Gastroesophageal sphincter (tissue), 4 donors: ENCODE measurements at places on chromosomes 6 and 20. TPM values are rescaled to one million over a fixed set of nuclear protein-coding genes. Genes with fewer than 3 reads are reported as not detected.

Gene WFDC12
- total RNA-seq: not detected

Gene LAMA5
- 127 TPM for total RNA-seq

Gene BHLHE23
- not detected for total RNA-seq

Gene TMEM151B
- 0.27 TPM for total RNA-seq

Gene TTBK1
- total RNA-seq: not detected

Gene PI16
- 41.7 TPM for total RNA-seq

Gene COL9A1
- not detected for total RNA-seq

Gene MEI4
- not detected for total RNA-seq

- no peak for ATAC-seq
Observed at GRCh38 chr20:13028001-13028400, 19.2 kb downstream of the SPTLC3 start.

GRCh38 chr20:20664795-20665589 is 47.5 kb downstream of the RALGAPA2 start:
- no peak for ATAC-seq

DNA sequence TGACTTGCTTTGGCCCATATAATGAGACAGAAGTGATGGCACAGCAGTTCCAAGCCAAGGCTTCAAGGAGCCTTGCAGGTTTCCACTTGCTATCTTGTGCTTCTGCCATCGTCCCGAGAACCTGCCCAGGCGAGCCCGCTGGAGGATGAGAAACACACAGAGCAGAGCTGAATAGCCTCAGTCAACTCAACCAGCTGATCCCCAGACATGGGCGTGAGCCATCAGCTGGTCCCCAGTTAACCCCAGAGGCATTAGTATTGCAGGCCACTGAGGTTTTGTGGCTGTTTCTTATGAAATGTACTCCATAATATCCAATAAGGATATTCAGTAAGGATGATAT is 81.7 kb upstream of the SHLD1 start:
- ATAC-seq: no peak

GRCh38 chr6:34559651-34560365 is 3.7 kb upstream of the SPDEF start:
- ATAC-seq: no peak

GRCh38 chr6:125173341-125174095 is 19.9 kb downstream of the TPD52L1 start:
- ATAC-seq: no peak

DNA sequence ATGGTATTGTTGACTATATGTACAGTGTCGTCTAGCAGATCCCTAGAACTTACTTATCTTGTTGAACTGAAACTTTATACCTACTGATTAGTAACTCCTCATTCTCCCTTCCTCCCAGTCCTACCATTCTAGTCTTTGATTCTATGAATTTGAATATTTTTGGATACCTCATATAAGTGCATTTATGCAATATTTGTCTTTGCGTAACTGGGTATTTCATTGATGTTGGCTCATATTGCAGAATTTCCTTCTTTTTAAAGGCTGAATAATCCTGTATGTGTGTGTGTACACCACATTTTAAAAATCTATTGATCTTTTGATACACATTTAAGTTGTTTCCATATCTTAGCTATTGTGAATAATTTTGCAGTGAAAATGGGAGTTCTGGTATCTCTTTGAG is 119.9 kb downstream of the SOX4 start:
- ATAC-seq: no peak

DNA sequence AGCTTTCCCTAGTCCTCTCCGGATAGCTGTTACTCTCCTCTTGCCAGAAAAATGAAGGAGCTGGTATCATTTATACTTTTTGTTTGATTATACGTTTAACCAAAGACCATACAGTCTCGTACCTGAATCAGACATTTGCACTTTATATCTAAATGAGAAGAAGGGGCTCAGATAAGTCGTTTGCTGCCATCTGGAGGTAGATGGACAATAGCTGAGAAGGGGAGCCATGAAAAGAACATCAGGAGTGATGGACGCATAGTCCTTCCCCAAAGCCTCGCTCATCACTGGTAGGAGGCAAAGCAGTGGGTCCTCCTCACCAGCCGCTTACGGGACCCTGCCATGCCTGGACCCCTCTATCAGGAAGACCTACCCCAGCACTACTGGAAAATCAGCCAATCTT is 45.4 kb downstream of the RPF2 start:
- no peak for ATAC-seq

- no peak for ATAC-seq
Observed at GRCh38 chr20:62387933-62388635, 1.2 kb downstream of the RPS21 start.

GRCh38 chr6:138422861-138423260 is 18.8 kb downstream of the HEBP2 start:
- no peak for ATAC-seq

GRCh38 chr6:154773610-154774089 is 40.4 kb downstream of the SCAF8 start:
- no peak for ATAC-seq

GRCh38 chr6:109311471-109311870 is 70.8 kb downstream of the CD164 start:
- no peak for ATAC-seq

DNA sequence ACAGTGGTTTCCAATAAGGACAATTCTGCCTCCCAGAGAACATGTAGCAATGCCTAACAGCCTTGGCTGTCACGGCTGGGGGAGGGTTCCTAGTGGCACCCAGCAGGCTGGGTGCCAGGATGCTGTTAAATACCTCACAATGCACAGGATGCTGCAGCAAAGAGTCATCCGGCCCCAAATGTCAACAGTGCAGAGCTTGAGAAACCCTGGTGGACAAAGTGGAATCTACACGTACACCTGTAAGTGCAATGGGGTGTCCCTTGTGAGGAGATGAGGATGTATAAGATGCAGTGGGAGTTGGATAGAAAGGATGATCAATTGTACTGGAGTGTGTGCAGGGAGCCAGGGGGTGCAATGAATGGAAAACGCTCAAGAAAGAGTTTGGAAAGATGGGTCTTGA is 142.4 kb downstream of the FNDC1 start:
- peak; percentile 48 for ATAC-seq

DNA sequence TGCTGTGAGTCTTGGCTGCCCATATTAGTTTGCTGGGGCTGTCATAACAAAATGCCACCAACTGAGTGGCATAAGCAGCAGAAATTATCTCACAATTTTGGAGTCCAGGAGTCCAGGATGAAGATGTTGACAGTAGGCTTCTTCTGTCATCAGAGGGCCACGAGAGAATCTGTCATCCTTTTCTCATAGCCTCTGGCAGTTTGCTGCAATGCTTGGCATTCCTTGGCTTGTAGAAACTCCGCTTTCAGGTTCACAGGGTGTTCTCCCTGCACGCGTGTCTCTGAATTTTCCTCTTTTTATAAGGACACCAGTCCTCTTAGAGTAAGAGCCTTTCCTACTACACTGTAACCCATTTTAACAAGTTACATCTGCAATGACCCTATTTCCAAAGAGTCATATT is 838.4 kb downstream of the TFAP2A start:
- no peak for ATAC-seq

DNA sequence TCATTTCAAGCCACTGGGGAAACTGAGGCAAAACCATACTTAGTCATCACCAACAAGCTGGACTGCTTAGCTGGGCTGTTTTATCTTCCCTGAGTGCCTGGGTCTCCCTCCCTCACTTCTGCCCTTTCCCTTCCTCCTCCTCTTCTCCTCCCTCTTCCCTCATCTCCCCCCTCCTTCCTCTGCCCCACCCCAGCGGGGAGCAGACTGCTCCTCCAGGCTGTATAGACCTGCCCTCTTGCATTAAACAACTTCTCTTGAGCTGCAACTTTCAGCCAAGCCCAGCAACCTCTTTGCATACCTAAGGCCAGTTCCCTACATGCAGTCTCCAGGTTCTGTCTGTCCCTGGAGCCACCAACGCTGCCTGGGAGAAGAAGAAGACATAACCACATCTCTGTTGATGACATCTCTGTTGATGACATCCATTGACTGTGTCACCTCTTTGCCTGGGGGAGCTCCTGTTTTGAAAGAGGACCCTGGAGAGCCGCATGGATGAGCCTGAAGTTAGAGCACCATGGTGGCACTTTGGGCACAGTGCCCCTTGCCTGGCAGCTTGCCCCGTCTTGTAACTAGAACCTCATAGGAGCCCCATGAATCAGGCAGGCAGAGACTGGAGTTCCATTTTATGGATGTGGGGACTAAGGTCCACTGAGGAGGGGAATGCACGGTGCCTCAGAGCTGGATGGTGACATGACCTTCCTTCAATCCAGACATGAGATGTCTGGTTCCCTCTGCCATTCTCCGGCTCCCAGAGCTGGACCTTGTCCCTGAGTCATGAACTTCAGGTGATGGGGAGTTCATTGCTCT is 7.8 kb upstream of the BPIFB6 start:
- no peak for ATAC-seq

- ATAC-seq: no peak
Observed at GRCh38 chr6:99066044-99066443, 118.3 kb upstream of the FBXL4 start.

GRCh38 chr6:165774903-165775601 is 112.0 kb upstream of the PDE10A start:
- peak; percentile 61 for ATAC-seq

- ATAC-seq: no peak
Observed at GRCh38 chr20:54351371-54352136, 123.8 kb upstream of the DOK5 start.

GRCh38 chr6:130046671-130047070 is 28.3 kb downstream of the L3MBTL3 start:
- ATAC-seq: no peak

GRCh38 chr6:66184091-66184490 is 477.1 kb upstream of the EYS start:
- no peak for ATAC-seq

- ATAC-seq: peak; percentile 63
Observed at GRCh38 chr20:10131732-10132345, 86.8 kb upstream of the SNAP25 start.

DNA sequence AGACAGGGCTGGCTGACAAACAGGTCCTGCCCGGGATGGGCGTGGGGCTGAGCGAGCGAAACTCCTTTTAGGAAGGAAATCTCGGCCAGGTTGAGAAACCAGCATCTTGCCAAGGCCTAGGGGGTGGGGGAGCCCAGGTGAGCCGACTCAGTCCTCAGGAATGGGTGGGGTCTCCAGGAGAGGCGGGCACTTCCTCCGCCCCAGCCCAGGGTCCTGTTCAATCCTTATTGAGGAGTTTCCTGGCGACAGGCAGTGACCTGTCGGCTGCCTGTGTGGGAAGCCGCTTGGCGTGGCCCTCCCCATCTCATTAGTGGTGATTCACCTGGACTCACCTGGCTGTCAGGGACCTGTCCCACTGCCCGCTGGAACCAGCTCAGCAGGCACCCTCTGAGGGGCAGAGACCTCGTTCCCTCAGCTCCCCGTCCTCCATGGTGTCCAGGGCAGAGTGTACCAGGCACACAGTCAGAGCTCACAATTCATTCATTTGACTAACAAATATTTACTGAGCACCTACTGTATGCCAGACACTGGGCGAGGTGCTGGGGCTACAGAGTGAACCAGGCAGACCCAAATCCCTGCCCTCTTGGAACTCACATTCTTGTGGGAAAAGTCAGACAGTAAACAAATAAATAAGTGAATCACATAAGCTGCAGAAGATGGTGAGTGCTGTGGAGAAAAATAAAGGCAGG is 51.1 kb downstream of the FGD2 start:
- no peak for ATAC-seq

GRCh38 chr6:68326762-68327161 is 308.3 kb upstream of the ADGRB3 start:
- no peak for ATAC-seq

DNA sequence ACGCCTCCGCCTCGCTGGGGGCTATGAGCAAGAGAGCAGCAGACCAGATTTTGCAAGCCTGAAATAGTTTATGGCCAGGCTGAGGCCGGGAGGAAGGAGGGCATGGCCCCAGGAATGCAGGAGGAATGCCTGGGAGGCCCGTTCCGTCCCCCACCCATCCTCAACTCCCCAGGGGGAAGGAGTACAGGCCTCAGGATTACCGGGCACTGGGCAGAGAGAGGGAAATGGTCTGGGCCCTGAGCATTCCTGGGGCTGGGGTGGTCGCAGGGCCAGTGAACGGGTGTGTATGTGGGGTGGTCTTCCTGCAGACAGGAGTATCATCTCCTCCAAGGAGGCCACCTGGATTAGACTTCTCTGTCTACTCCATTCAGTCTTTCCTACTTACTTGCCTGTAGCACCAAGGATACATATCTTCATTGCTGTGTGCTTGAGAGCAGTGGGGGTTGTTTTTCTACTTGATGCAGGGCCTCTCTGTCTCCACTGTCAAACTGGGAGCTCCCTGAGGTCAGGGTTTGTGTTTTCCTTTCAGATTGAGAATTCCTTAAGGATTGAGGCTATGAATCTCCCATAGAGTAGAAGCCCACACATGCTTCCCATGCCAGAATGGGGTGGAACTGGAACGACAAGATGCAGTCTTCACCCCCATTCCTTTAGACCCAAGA is 81.3 kb downstream of the VEGFA start:
- ATAC-seq: no peak

GRCh38 chr6:37818536-37819176 is 871 bp upstream of the ZFAND3 start:
- peak; percentile 89 for ATAC-seq

- no peak for ATAC-seq
Observed at GRCh38 chr20:55667955-55668354, 337.4 kb downstream of the CBLN4 start.
